ENCODE measurements at places on chromosomes 2 and 18.

DNA sequence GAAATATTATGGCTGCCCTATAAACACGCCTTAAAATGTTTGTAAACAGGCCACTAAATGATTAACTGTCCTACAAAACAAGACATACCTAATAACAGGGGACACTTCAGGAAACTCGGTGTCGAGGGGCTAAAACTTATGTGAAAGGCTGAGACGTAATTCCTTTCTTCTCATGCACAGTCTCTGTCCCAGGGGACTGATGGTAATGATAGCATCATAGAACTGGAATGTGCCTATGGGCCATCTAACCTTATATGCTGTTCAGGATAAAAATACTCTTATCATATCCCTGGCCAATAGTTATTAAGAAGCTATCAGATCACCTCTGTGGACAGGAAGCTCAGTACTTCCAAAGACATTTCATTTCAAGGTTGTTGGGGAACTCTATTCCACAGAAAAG lies 252.6 kb upstream of the RASGRP3 start:
- DNase-seq, result no peak

DNA sequence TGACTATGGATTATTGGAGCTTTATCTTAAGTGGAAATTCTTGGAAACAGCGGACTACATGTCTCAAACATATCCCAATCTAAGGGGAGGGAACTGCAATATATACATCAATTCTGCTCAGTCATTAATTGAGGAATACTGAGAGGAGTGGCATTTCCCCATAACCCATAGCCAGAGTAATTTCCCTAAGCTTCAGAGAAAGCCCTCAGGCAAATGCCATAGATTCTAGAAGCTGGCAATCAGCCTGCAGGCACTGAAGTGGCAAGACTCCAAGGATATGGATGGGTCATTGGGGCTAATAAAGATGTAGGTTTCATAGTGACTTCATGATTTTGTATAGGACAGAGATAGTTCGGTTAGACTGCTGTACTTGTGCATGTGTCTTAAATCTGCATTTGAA lies 1960.5 kb upstream of the PIK3C3 start:
- no peak for DNase-seq

DNA sequence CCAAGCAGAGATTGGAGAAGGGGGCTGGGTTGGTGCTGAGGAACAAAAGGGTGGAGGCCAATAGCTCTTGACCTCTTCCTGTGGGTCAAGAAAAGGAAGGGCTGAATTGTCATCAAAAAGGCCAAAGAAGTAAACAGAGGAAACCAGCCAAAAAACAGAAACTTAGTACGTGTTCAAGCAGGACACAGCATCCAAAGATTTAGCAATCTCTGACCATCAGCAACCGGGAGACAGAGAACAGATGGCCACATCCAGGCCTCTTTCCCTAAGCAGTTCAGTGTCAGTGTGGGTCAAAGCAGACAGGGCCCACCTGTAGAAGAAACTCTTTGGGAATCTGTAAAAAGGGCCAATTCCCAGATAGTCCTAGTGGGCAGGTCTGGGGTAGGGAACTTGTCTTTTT lies 2.9 kb downstream of the DNPEP start:
- DNase-seq, result no peak

DNA sequence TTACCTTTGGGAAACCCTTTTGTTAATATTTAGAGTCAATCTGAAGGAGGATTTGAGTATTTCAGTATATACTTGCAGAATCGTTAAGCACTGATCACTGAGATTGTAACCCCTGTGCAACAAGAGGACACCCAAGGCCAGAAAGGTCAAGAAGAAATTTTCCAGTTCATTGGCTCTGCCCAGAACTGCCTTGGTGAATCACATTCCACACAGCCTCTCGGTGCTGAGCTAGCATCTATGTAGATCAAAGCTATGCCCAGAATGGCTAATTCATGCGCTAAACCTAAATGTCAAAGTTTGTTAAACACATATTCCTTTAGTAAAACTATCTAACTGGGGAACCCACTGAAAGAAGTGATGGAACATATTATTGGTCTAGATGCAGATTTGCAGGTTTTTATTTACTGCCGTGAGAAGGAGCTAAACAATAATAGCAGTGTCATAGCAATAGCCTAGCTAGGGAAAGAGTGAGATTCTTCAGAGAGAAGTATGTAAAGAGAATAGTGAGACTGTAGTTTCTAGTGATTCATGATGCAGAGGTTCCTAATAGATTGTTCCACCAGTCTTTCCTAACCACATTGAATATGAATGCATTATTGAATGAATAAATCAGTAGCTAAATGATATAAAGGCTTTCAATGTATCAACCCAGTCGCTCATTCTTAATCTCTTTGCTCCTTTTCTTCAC lies 423.2 kb upstream of the CRIM1 start:
- no peak for DNase-seq

GRCh38 chr2:191128172-191128910 lies 22.5 kb downstream of the STAT4 start:
- no peak for DNase-seq

DNA sequence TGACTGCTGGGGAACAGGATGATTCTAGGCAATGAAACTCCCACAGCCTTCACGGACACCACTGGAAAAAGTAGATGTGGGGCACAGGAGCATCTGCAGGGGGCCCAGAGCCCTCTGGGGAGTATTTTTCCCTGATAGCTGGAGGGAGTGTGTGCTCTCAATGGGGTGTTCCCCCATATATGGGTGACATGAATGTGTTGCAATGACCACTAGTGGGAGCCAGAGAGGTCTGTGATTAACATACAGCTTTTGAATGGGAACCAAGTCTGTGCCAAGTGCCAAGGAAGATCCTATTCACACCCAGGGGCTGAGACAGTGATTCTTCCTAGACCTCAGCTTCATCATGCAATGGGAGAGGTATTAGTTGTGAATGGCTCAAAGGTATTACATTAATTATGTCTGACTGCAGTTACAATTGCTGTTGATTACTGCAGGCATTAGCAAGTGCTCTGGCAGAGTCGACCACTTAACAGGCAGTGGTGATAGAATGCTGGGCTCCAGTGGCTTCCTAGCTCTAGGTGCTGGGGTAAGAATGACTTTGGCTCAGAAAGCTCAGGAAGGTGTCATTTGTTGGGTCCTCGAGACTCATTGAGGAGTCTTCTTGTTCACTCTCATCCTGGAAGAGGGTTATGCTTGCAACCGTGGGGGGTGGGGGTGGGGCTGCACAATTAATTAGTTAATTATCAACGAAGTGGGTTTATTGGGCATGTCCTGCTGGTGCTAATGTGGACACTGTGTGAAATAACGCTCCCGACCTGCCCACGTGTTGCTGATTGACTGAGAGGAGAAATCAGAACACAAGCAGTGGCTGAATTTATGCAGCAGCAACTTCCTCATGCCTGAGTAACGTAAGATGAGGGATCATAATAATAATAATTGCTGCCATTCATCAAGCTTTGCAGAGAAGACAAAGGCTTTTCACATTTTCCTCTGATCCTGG lies 194.1 kb downstream of the CLIP4 start:
- peak; percentile 67 for DNase-seq

GRCh38 chr18:32776561-32776960 lies 3.7 kb upstream of the KLHL14 start:
- no peak for DNase-seq
